ENCODE measurements at places on chromosomes 2 and 18.

GRCh38 chr2:223860809-223861738 lies 23.7 kb upstream of the AP1S3 start:
- no peak for DNase-seq

DNA sequence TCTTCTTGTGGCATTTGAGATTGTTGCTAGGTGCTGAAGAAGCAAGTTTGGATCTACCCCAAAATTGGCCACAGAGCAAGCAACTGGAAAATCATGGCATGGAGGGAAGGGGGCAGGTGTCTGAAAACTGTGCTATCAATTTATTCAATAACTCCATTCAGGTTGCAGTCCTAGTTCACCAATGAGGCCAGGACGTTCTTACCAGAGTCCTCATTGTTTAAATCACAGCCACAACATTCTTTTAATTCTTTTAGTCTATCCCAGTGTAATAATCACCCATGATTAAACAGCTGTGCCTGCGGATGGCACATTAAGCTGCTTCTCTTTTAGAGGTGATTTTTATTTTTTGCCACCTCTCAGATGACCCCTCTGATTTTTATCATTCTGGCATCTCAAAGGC lies 103.5 kb downstream of the ANKRD44 start:
- no peak for DNase-seq

GRCh38 chr2:171855401-171855800 lies 38.6 kb downstream of the SLC25A12 start:
- DNase-seq = no peak

DNA sequence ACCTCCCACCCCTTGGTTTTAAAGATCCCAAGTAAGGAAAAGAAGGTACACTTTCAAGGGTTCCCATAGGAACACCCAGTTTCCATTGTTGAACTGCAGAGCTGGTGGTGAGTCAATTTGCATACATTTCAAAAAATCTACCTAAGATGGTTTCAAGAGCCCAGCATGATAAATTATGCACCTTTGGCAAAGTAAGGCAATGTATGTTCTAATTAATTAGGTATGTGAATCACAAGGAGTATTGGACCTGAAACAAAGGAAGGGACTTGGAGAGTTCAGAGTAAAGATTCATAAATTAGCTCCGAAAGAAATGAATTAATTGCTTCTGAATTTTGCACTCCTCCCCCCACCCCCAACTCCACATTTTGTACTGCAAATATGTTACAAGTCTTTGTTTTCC lies 459.7 kb downstream of the LRATD1 start:
- DNase-seq = no peak

GRCh38 chr2:84077496-84077895 lies 381.6 kb downstream of the SUCLG1 start:
- no peak for DNase-seq

Measured in stimulated activated CD4-positive, alpha-beta T cell treated with anti-CD3 and anti-CD28 coated beads, Interleukin-15, amount 100 ng/mL, for 1 hour (primary cell).